ENCODE measurements at places on chromosomes 11 and 22.

DNA sequence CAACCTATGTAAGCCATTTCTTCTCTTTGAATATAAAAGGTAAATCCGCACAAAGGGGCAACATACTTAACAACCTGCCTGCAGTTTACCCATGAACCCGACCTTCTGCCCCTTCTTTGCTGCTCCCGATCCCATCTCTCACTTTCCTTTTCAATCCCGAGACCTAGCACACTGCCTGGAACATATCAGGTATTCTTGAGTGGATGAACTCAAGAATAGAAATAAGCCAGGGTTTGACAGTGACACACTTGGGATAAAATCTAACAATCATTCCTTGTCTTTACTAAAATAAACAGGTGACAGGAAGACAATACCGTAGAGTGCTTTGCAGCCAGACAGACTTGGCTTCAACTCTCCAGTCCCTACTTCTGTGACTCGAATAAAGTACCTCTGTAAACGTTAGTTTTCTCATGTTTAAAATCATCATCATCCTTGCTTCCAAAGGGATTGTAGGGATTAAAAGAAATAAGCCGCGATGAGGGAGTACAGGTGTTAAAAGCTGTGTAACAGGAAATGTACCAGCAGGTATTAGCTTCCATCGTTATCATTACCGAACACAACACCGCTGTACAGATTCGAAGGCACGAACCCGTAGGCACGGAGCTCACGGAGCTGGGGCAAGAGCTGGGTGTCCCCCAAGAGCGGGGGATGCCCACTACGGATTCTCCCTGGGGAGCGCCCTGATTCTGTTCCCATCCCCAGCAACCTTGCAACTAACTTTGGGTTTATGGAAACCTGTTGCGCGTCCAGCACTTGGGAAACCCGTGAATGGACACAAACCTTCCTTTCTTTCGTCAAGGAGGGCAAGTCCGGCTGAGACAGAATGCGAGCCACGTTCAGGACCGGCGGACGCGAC, 720 bp downstream of the UFD1 start:
- DNase-seq, result no peak

GRCh38 chr11:112049777-112050176, 24.0 kb downstream of the PIH1D2 start:
- DNase-seq, result no peak

DNA sequence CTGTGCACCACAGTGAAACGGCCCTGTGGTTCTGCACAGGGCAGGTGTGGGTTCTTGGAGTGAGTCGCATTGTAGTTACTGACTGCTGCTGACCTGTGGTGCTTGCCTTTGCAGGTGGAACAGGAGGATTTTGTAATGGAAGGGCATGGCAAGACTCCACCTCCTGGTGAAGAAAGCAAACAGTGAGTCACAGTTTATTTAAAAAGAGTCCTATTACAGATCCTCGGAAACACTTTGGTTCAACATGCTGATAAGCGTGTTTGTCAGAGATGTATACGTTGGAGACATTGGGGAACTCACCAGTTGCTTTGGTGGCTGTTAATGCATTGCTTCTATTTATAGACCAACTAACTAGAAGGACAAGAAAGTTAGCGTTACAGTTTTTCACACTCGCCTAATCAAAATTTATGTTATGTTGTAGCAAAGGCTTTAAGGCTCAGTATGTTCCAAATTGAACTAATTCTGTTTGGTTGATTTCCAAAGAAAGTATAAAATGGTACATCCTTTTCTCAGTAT, 21.7 kb upstream of the TNRC6B start:
- DNase-seq, result no peak

DNA sequence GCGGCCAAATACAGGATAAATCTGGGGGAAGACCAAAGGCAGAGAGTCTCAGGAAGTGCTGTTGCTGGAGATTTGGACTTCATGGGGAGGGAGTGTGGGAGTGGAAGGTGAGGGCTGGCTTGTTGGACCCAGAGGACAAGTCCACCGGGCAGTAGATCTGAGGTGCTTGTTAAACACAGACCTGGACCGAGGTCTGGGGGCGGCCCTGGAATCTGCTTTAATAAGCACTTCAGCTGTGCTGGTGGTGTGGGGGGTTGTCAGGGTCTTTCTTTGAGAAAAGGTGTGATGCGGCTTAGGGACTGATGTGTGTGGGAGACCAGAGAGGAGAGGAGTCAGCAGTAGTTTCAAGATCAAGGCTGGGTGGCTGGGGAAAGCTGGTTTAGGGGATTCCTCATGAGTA, 4.4 kb downstream of the TRMU start:
- DNase-seq, result no peak

DNA sequence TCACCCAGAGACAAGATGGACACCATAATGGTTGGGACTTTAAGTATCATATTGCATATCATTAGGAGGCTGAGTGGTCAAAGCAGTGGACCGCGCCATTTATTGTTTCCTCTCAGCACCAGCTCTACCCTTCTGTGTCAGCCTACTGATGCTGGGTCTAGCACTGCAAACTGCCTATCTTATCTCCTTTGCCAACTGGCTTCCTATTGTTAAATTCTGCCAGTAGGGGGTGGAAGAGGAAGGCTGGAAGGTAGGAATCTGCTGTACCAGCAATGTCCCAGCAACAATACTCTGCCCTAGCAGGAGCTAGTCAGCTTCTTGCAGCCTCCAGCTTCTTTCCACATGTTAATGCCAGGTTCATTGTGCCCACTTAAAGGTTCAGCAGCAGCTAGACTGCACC, 367.1 kb upstream of the PDGFD start:
- DNase-seq, result no peak

GRCh38 chr11:76279038-76279437, 72.7 kb upstream of the WNT11 start:
- DNase-seq, result no peak

- DNase-seq, result no peak
Observed at GRCh38 chr11:109120341-109120740, 301.6 kb upstream of the C11orf87 start.

DNA sequence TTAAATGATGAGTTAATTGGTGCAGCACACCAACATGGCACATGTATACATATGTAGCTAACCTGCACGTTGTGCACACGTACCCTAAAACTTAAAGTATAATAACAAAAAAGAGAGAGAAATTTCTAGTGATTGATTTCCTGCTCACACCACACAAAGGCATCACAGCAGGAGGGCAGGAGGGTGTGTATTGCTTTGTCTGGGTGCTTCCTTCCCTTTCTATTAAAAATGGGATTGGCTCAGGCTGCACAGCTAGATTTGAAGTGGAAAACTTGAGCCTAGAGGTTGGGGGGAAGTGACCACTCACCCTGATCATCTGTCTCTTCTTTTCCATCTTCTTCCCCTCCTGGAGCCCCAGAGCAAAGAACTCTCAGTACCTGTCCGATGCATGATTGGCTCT, 944 bp upstream of the SCGB1D2 start:
- DNase-seq, result no peak

DNA sequence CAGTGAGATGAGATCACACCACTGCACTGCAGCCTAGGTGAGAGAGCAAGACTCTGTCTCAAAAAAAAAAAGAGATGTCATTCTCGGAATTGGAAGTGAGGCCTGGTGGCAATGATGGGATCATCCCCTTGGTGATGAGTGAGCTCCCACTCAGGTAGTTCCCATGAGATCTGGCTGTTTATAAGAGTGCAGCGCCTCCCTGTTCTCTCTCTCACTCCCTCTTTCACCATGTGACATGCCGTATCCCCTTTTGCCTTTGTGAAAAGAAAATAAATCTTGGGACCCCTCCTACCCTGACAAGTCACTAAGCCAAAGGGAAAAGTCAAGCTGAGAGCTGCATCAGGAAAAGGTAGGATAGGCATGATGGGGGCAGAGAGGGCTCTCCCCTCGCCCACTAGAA, 28.8 kb downstream of the ZNF70 start:
- no peak for DNase-seq

DNA sequence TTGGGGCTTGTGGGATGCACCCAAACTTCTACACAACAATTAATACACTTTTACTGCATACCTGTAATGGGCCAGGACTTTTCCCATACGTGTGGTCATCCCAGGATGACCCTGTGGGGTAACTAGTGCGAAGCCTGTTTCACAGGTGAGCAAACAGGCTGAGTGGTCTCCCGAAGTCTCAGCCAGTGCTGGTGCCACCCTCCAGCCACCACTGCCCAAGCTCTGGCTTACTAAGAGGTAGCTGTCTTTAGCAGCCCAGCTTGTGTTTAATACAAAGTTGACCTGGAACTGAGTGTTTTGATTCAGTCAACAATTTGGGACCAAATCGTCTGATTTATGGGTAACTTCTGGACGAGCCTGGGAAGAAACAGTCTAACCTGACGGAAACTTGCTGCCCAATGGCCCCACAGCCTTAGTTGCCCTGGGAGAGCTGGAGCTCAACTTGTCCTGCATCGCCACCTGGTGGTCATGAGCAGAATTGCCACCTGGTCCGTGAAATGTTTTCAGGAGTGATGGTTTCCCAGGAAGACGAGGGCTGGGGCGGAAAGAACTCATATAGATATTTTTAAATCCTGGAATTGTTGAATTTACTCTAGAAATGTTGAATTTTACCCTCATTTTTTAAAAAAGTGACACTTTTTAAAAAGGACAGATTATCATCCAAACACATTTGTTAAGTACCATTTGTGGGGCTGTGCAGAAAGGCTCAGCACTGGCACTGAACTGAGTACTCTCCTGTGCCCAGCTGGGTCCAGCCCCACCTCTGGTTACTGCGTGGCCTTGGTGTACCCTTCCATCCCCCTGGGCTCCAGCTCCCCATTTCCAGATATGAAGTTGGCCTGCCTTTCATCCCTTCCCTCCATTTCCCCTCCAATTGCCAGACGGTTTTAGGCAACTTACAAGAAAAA, 95.5 kb upstream of the PARVA start:
- DNase-seq, result peak; percentile 73

DNA sequence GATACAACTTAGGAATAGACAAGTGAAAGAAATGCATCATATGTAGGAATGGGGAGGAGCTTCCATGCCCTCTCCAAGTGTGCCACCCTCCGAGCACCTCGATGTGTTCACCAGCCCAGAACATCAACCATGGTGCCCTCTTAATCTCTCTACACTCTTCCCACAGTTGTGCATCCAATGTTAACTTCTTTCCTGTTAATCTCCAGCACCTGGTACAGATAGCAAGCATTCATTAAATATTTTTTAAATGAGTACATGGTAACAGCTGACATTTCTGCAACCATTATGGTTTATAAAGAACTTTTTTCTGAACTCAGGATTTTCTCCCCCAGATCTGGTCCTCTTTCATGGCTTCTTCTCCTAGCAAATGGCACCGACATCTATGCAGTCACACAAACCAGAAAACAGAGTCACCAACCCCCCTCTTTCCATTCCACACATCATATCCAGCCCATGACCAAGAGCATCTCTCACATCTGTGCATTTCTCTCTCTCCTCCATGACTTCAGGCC, 118.1 kb upstream of the CLPB start:
- no peak for DNase-seq

- no peak for DNase-seq
Observed at GRCh38 chr11:114928260-114928870, 250.0 kb downstream of the NXPE2 start.

- DNase-seq, result no peak
Observed at GRCh38 chr11:12864316-12865156, 144.6 kb upstream of the RASSF10 start.

GRCh38 chr11:2825889-2826678, 59.5 kb downstream of the CDKN1C start:
- DNase-seq, result peak; percentile 60

DNA sequence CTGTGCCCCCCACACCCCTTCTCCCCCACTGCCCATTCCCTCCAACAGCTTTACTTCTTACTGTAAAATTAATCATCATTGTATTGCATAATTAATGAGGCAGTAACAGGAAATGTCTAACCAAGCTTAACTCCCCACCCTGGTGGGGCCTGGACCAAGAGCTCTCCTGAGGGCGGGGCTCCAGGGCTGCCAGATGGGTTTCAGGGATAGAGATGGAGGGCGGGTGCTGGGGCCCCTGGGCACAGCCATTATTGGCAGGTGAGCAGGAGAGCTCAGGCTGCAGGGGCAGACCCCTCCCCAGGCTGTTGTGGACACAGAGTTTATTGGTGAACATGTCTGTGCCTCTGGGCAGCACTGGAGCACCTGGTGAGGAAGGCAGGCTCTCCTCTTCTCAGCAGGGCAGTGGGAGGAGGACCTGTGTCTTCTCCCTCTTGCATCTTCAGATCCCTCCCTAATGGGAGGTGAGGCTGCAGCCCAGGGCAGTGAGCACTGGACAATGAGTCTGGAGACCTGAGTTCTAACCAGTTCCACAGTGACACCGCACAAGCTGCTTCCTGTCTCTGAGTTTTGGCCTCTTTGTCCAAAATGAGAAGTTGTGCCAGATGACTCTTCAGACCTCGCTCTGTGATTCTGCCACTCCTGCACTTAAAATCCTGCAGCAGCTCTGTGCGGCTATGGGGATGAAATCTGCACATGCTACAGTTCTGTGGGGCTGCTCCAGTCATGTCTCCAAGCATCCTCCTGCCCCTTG, 233.3 kb downstream of the CEP164 start:
- DNase-seq, result no peak

DNA sequence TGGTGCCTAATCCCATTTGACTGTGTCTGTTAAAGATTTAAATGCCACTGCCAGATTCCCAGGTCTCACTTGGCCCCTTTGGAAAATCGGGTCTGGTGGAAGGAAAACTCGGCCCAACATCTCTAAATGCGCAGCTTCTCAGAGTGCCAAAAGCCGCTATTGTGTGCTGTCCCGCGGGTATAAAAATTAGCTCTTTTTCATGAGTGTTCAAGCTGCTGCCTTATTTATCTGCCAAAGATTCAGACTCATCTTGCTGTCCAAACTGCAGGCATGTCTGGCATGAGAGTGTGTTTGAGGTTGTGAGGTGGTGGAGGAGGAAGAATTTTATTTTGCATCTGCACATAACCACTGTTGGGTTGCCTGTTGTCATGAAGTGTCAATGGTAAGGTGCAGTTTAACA, 91.4 kb downstream of the NELL1 start:
- DNase-seq, result no peak

Data from frontal cortex (tissue), 4 donors.